Stomach (tissue), 19 donors: ENCODE measurements at places on chromosomes 5 and 9. TPM values are rescaled to one million over a fixed set of nuclear protein-coding genes. Genes with fewer than 3 reads are reported as not detected.

CBY3 gene
- not detected for total RNA-seq

DNA sequence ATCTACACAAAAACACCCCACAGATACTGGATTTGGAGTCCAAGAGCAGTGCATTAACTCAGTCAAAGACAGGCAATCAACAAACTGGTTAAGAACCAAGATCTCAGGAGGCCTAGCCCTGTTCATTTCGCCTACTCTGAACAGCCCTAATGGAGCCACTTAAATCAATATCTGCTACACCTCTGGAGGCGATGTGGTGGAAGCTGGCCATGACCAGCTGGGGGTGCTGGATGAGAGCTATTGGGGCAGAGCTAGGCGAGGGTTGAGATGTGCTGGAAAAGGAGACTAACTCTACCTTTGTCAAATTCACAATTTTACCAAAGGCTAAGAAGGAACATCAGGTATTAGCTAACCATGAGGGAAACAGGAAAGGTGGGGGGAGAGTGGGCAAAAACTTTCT, 23.3 kb upstream of the ARSB start:
- no peaks in the 10 kb centered on the region for H3K27me3 ChIP-seq
- DNase-seq = no peak
- H3K27ac ChIP-seq = no peak overlapping the region
- H3K4me1 ChIP-seq = no peaks in the 10 kb centered on the region
- H3K4me3 ChIP-seq = no peak overlapping the region
- H3K36me3 ChIP-seq = no peaks in the 10 kb centered on the region

GRCh38 chr9:113574441-113575262, 111.1 kb downstream of the RGS3 start:
- peaks cover 72% of the 10 kb centered on the region for H3K4me1 ChIP-seq
- DNase-seq = no peak
- H3K36me3 ChIP-seq = no peaks in the 10 kb centered on the region
- H3K4me3 ChIP-seq = no peak overlapping the region

DNA sequence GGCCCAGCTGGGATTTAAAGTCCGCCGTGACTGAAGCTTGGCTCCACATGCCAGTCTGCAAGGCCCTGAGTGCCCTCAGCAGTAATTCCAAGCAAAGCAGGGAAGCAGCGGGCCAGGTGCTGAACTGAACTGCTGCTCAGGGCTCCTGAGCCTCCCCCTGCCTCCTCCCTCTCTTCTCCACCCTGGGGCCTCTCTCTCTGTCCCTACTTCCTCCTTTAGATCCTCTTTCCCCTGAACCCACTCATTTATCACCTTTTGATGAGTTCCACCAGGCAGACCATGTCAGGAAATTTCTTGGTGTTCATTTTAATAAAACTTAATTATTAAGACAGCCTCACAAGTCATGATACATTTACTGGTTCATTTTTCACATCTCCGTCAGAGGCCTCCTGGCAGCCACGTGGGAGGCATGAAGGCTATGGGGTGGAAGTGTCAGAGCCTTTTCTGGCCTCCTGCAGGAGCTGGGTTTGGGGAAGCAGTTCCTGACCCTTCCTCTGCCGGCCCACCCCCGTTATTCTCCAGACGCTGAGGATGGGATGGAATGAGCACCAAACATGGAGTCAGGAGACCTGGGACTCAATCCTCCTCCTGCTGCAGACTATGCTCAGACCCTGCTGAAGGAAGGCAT, 32.2 kb upstream of the KCNIP1 start:
- no peak for DNase-seq
- H3K27me3 ChIP-seq = peaks cover 18% of the 10 kb centered on the region
- H3K4me3 ChIP-seq = no peak overlapping the region

GRCh38 chr5:72366324-72366976, 46.3 kb downstream of the PTCD2 start:
- peaks cover 12% of the 10 kb centered on the region for H3K4me1 ChIP-seq
- H3K27me3 ChIP-seq = no peaks in the 10 kb centered on the region
- H3K4me3 ChIP-seq = no peak overlapping the region
- peaks cover 9% of the 10 kb centered on the region for H3K36me3 ChIP-seq
- H3K27ac ChIP-seq = no peak overlapping the region

- H3K4me1 ChIP-seq = peaks cover 7% of the 10 kb centered on the region
- H3K27ac ChIP-seq = no peak overlapping the region
- H3K4me3 ChIP-seq = no peak overlapping the region
- no peaks in the 10 kb centered on the region for H3K27me3 ChIP-seq
- DNase-seq = no peak
- peaks cover 76% of the 10 kb centered on the region for H3K36me3 ChIP-seq
These were observed 92.0 kb downstream of the PHF2 start for GRCh38 chr9:93668261-93668871.
